ENCODE measurements at places on chromosomes 7 and 10. TPM values are rescaled to one million over a fixed set of nuclear protein-coding genes. Genes with fewer than 3 reads are reported as not detected.

CALML3 gene
- not detected for total RNA-seq

PIP gene
- not detected for total RNA-seq

CYP3A4 gene
- 585 TPM for total RNA-seq

FOXI2 gene
- total RNA-seq: not detected

CH25H gene
- 0.70 TPM for total RNA-seq

OR2A12 gene
- not detected for total RNA-seq

TFR2 gene
- not detected for total RNA-seq

CPN1 gene
- not detected for total RNA-seq

PNLIP gene
- total RNA-seq: not detected

GNAT3 gene
- total RNA-seq: 2.1 TPM

CPXM2 gene
- 5.6 TPM for total RNA-seq

MGAM2 gene
- total RNA-seq: 11.6 TPM

LRGUK gene
- total RNA-seq: 3.3 TPM

CABCOCO1 gene
- not detected for total RNA-seq

SYNPO2L gene
- total RNA-seq: not detected

GSTO1 gene
- 46.4 TPM for total RNA-seq

FGFR2 gene
- 22.9 TPM for total RNA-seq

RSPH10B2 gene
- not detected for total RNA-seq

ADARB2 gene
- total RNA-seq: 2.4 TPM

FOXP2 gene
- total RNA-seq: 10.5 TPM

ACSL5 gene
- 133 TPM for total RNA-seq

PIK3AP1 gene
- 13.7 TPM for total RNA-seq

POU6F2 gene
- not detected for total RNA-seq

TMEM270 gene
- not detected for total RNA-seq

KMT2C gene
- 120 TPM for total RNA-seq

TPST1 gene
- total RNA-seq: 13.3 TPM

FAM13C gene
- 1.8 TPM for total RNA-seq

PAX4 gene
- 0.53 TPM for total RNA-seq

MBL2 gene
- total RNA-seq: not detected

SPAM1 gene
- 1.1 TPM for total RNA-seq

TMEM196 gene
- total RNA-seq: not detected

PDSS1 gene
- 41.0 TPM for total RNA-seq

CALML5 gene
- not detected for total RNA-seq

UNCX gene
- not detected for total RNA-seq

ARHGAP22 gene
- total RNA-seq: 1.9 TPM

LDB1 gene
- 41.3 TPM for total RNA-seq

All from Peyer's patch (tissue), 4 donors.